ENCODE measurements at places on chromosomes 1 and 21. TPM values are rescaled to one million over a fixed set of nuclear protein-coding genes. Genes with fewer than 3 reads are reported as not detected.

Gene CLIC6
- total RNA-seq = 0.37 TPM

Gene OR10J1
- not detected for total RNA-seq

- no peak overlapping the region for H3K27ac ChIP-seq
- DNase-seq = no peak
- H3K36me3 ChIP-seq = no peaks in the 10 kb centered on the region
- H3K27me3 ChIP-seq = no peaks in the 10 kb centered on the region
- H3K4me1 ChIP-seq = no peaks in the 10 kb centered on the region
Measured at GRCh38 chr1:94531664-94532063, 9.9 kb downstream of the F3 start.

DNA sequence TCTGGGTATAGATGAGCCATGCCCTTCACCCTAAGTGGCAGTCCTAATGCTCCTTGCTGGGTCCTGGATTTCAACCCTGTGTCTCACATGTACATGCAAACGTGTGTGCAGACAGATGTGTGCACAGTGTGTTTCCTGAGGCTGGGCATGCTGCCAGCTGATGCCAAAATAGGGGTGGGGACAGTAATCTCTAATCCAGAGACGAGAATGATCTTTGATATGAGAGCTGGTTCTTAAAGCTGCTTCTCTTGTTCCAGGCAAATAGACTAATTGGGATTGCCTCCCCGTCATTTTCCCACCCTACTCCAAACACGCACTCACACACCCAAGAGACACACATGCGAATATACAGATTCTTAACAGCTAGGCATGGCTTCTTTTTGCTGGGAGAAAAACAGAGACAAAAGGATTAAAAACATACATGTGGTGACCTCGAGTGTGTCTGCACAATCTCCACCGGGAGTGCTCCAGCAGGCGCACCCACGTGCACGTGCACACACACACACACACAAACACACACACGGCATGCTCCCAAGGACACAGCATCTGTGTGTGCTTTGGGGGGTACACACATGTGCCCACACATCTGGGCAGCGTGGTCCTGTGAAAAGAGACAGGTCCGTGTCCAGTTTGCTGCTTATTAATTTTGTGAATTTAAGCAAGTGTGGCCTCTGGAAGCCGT, 102.1 kb upstream of the ZBTB40 start:
- DNase-seq = no peak
- peaks cover 100% of the 10 kb centered on the region for H3K27me3 ChIP-seq
- no peaks in the 10 kb centered on the region for H3K36me3 ChIP-seq
- no peak overlapping the region for H3K27ac ChIP-seq
- no peak overlapping the region for H3K4me3 ChIP-seq

- no peaks in the 10 kb centered on the region for H3K36me3 ChIP-seq
- H3K4me1 ChIP-seq = no peaks in the 10 kb centered on the region
- H3K27ac ChIP-seq = no peak overlapping the region
- no peak overlapping the region for H3K4me3 ChIP-seq
- no peak for DNase-seq
Measured at GRCh38 chr1:87061742-87062156, 147.3 kb downstream of the HS2ST1 start.

- H3K36me3 ChIP-seq = no peaks in the 10 kb centered on the region
- no peaks in the 10 kb centered on the region for H3K27me3 ChIP-seq
- no peak for DNase-seq
- peaks cover 31% of the 10 kb centered on the region for H3K4me1 ChIP-seq
- peak overlapping the region; percentile 19 for H3K27ac ChIP-seq
Measured at GRCh38 chr21:42672699-42673458, 19.5 kb downstream of the PDE9A start.

DNA sequence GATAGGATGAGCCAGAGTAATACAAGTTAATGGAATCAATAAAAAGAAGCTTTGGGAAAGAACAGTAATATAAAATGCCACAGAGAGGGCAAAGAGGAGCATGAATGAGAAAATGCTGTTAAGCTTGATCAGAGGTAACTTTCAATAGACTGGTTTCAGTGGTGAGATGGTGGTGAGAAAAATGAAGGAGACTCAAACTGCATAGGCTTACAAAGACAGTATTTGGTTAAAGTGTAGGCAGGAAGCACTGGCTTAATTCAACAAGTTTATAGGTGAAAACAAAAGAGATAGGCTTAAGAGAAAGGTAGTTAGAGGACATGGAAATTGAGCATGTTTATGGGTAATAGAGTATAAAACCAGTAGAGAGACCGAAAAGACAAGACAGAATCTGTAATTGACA, 298.6 kb upstream of the ADAMTS5 start:
- H3K4me1 ChIP-seq = no peaks in the 10 kb centered on the region
- H3K36me3 ChIP-seq = no peaks in the 10 kb centered on the region
- no peak overlapping the region for H3K27ac ChIP-seq
- no peak for DNase-seq
- no peak overlapping the region for H3K4me3 ChIP-seq
- no peaks in the 10 kb centered on the region for H3K27me3 ChIP-seq

GRCh38 chr1:58882322-58882948, 98.6 kb upstream of the JUN start:
- H3K4me3 ChIP-seq = no peak overlapping the region
- H3K4me1 ChIP-seq = peaks cover 39% of the 10 kb centered on the region
- no peaks in the 10 kb centered on the region for H3K36me3 ChIP-seq
- peak overlapping the region; percentile 47 for H3K27ac ChIP-seq
- DNase-seq = no peak
- no peaks in the 10 kb centered on the region for H3K27me3 ChIP-seq

GRCh38 chr1:227192163-227192562, 126.1 kb downstream of the CDC42BPA start:
- no peak overlapping the region for H3K4me3 ChIP-seq
- DNase-seq = peak; percentile 10
- no peaks in the 10 kb centered on the region for H3K36me3 ChIP-seq
- no peak overlapping the region for H3K27ac ChIP-seq
- H3K4me1 ChIP-seq = no peaks in the 10 kb centered on the region

DNA sequence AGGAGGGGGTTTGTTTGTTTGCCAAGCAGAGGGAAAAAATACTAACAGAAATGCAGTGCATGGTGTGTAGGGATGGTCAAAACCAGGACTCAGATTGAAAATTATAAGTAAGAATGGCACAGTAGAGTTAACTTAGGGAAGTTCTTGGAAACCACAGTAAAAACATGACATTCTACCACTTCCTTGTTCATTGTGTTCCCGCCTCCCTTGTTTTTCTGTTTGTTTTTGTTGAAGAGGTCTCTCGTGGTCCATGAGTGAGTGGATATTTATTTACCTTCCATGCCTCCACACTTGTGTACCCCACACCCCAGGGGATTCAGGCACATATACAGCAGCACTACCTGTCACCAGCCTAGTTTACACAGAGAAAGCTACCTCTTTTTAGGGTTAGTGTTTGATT, 69.6 kb downstream of the OLFML2B start:
- H3K27ac ChIP-seq = no peak overlapping the region
- H3K36me3 ChIP-seq = no peaks in the 10 kb centered on the region
- peaks cover 12% of the 10 kb centered on the region for H3K4me1 ChIP-seq
- DNase-seq = no peak

GRCh38 chr1:206911064-206911663, 10.6 kb downstream of the FCMR start:
- no peak for DNase-seq
- H3K27ac ChIP-seq = no peak overlapping the region
- H3K4me3 ChIP-seq = no peak overlapping the region
- H3K4me1 ChIP-seq = peaks cover 3% of the 10 kb centered on the region
- H3K36me3 ChIP-seq = no peaks in the 10 kb centered on the region

DNA sequence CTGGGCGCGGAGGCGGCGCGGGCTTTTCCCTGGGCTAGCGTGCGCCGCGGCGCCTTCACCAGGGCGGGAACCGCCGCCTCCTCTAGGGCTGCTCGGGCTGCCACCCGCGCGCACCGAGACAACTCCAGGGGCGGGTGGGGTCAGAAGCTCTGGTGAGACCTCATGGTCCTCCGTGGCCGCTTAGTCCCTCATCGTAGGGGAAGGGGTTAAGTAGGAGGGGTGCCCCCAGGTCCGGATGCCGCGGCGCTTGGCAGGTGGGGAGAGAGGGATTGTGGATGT, 559 bp downstream of the SERTAD4 start:
- peak overlapping the region; percentile 90 for H3K27ac ChIP-seq
- H3K27me3 ChIP-seq = no peaks in the 10 kb centered on the region
- no peaks in the 10 kb centered on the region for H3K36me3 ChIP-seq
- peak overlapping the region; percentile 81 for H3K4me3 ChIP-seq
- no peak for DNase-seq

Measured in transverse colon (tissue), 4 donors.